ENCODE measurements at places on chromosomes 3 and 15.

GRCh38 chr15:43777267-43777914, 625 bp upstream of the ELL3 start:
- DNase-seq, result peak; percentile 87

DNA sequence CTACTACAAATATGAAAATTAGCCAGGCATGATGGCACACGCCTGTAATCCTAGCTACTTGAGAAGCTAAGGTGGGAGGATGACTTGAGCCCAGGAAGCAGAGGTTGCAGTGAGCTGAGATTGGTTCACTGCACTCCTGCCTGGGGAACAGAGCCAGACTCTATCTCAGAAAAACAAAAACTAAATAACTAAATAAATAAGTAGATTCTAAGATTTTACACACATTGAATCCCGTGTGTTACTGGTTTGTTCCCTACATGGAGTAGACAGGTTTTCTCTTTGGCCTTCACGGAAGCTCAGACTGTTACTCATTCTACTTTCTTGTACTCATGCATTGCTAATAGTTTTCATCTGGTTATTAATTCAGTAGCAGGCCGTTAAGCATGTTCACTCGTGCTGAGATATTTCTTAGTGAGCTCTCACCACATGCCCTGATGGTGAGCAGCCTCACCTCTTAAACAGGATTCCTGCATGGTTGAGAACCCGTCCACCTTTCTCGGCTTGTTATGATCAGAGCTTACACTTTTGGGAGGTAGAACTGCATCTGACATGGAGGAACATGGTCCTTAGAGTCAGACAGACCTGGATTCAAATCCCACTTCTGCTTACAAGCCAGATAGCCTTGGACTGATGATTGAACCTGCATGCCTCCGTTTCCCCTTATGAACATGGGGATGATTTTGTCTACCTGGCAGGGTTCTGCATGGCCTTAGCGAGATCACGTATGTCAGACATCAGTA, 49.1 kb downstream of the CMTM7 start:
- DNase-seq, result no peak

DNA sequence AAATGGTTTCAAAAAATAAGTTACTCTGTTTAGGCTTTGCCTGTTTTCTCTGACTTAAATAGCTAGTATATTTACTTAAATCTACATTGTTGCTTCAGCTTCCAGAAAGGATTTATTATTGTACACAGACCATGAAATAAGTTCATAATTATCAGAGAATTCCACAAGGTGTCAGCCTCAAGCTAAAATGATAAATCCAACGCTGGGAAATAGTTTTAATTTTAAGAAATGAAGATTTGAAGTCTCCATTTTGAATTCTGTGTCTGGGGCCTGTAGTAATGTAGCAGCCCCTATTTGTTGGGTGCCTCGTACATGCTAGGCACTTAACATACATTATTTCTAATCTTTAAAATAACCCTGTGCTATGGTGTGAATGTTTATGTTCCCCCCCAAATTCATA, 92.6 kb upstream of the KCNMB2 start:
- peak; percentile 39 for DNase-seq

GRCh38 chr3:143120716-143121240, 1.2 kb downstream of the CHST2 start:
- DNase-seq, result no peak

DNA sequence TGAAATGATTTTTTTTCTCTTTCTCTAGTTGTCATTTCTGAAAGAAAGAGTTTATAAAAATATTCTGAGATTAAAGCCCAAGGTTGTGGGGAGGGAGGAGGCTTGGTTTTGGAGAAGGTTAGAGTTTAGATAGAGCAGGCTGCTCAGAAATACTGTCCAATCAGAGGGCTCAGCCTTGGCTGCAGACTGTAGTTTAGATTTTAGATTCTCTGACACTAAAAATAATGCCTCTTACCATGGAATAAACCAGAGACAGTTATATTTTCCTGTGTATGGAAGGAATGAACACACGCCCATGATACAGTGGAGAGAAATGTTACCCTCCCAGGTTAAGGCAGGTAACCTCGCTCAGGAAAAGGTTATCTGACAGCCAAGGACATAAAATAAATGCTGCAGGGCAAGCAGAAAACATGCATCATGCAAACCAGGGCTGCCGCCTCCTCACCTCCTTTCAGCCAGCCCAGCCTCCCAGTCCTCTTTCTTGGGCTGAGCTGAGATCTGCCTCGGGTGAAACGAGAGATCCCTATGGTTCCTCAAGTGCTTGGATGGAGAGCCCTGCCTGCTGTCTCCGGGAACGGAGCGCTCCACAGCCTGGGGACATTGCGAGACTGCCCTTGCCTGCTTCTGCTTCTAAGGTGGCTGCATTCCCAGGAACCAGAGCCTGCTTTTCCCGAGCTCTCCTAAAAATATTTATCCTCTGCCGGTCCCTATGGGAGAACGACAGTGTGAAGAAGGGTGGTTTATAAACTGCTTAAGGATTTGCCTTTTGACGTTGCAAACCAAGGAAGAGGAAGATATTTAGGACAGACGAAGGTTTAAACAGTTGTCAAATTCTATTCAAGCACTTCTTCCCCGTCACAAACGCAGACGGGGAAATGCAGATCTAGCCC, 848 bp downstream of the NCEH1 start:
- DNase-seq, result no peak

DNA sequence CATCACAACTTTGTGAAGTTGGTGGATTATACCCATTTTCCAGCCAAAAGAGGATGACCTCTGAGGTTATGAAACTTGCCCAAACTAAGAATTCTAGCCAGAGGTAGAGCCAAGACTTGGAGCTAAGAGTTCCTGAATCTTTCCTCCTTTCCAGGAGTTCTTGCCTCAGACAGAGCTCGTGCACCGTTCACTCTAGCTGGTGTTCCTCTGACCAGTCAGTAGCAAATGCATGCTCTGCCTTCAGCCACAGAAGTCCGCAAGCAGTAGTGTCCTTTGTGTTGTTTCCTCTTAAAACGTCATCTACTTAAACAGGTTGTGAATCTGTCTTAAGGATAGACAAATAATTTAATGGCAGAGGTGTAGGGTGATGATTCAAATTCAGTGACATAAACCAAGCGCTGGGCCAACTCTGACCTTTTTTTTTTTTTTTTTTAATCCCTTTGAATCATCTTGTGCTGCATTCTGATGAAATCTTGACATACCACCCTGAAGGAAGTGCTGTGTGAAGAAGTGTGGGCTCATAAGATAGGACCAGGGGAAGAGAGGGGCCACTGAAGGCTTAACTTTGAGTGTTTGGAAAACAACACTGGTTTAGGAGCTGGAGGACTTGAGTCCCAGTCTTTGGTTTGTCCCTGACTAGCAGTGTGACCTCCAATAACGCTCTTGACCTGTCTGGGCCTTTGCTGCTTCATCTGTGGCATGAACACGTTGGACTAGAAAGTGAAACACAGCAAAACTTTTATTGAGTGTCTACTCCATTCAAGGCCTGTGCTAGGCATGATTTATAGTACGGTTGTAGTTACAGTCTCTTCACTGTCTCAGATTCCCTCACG, 53.4 kb downstream of the ITPR1 start:
- DNase-seq, result no peak

DNA sequence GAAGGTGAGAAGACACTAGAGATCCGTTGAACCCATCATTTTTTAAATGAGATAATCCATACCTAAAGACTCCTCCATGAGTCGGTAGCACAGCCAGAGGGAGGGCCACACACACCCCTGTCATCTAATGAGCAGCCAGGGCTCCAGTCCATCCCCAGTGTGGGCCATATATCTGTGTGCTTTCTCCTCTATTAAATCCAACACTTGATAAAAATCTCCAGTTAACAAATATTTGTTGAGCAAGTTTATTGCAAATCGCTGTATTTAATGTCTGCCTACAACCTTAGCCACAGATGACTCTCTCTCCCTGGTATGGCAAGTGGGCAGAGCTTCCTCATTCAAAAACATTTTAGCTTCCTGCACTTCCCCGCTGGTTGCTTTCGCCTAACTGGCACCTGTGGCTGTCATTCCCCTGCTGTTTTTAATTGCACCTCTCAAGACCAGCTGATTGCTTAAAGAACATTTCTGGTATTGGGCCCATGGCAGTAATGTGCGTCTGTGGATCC, 82.8 kb downstream of the SMAD3 start:
- DNase-seq, result no peak

DNA sequence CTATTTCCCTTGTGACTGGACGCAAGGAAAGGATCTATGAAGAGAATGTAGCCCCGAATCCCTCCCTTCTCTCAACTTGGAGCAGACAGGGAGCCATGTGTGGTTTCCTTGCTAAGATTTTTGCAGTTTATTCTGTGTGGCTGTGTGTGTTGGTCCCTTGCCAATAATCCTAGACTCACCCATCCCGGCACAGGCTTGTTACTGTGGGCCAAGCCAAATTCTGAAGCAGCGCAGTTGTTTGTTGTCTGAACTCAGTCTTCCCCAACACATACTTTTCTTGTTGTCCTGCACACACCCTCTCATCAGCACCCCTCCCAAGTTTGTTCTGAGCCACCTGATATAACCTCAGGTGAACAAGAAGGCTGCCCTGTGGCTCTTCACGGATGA, 193.3 kb upstream of the CTDSPL start:
- DNase-seq, result no peak

DNA sequence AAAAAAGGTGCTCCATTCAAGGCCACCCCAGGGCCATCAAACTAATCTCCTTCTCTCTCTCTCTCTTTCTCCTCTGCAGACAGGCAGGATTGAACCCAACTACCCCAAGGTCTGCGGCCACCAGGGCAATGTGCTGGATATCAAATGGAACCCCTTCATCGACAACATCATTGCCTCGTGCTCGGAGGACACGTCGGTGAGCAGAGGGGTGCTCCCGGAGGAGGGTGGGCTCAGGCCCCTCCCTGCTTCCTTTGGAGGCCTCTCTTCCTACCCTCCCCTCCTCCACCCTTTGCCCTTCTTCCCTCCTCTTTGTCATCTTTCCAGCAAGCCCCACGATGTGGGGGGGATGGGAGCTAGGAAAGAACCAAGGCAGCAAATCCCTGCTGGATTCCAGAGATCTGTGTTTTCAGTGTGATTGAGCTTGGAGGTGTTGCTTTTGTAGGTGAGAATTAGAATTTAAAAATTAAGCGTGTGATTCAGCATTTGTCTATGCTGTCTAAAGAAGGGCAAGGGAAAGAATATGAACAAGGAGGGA, 116.3 kb downstream of the CORO2B start:
- no peak for DNase-seq

- DNase-seq, result no peak
Observed at GRCh38 chr3:115715241-115715745, 92.0 kb downstream of the GAP43 start.

DNA sequence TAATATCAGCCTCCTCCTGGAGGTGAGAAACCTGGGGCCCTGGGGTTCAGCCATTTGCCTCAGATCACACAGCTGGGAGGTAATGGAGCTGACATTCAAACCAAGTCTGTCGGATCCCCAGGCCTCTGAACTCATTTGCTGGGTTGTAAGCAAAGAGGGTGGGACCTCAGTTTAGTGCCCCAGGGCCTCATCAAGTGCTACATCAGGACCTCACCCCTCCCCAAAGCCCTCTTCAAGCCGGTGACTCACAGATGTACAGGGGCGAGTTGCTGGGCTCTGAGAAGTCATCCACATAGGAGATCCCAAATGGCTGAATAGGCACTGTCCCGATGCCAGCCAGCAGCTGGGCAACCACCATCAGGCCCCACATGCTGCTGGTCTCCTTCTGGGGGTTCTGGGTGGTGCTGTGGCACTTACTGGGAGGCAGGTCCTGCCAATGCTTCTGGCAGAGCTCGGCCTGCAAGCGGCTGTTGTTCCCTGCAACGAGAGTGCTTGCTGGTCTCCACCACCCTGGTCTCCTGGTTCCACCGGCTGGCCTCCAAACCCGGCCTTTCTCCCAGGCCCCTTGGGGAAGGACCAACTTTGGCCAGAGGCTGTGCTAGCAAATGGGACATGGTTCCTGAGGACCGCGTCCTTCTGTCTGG, 59.2 kb upstream of the RAB6B start:
- no peak for DNase-seq

DNA sequence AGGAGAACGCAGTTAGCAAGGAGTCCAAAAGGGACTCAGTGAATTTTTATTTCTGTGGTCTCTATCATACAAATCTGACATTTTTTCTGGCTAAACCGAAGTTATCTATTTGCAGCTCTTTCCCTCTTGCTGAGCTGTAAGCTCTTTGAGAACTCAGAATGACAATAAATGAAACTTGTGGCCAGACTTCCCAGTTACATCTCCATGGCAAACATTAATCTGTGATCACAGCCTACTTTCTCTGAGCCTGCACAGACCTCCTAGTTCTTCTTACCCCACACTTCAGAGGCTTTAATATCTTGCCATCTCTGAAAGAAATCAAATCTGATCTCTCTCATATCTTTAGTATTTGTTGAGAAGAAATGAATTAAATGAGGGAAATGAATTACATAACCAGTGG, 58.0 kb downstream of the PLD1 start:
- DNase-seq, result no peak

DNA sequence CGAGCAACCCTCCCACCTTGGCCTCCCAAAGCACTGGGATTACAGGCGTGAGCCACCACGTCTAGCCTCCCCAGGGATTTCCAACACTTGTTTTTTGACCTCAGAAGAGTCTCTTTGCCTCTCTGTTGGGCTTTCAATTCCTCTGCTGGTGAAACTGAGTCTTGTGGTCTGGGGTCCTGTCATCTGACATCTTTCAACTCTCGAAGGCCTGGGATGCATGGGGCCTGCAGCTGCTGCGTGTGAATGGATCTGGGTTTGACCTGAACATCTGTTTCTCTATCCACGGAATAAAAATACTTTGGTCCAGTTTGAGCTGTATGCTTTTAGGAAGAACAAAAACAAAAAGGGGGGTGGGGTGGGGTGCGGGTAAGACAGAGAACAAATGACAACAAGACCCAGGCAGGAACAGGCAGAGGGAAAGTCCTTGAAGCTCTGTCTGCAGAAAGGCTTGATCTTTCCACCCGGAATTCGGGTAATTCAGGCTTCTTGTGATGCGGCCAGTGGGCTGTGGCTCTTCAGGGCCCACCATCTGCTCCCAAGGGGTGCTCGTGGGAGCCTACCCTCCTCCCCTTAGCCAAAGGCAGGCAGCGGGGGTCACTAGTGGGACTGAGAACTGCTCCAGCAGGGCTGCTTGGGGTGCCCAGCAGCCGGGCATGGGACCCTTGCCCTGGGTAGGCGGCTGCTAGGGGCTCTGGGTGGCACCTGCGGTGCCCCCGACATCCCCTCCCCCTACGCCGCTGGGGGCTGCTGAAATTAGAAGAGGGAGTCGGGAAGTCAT, 71.5 kb downstream of the SLC12A8 start:
- DNase-seq, result no peak

- DNase-seq, result no peak
Observed at GRCh38 chr3:159322322-159322939, 520.6 kb downstream of the MFSD1 start.

DNA sequence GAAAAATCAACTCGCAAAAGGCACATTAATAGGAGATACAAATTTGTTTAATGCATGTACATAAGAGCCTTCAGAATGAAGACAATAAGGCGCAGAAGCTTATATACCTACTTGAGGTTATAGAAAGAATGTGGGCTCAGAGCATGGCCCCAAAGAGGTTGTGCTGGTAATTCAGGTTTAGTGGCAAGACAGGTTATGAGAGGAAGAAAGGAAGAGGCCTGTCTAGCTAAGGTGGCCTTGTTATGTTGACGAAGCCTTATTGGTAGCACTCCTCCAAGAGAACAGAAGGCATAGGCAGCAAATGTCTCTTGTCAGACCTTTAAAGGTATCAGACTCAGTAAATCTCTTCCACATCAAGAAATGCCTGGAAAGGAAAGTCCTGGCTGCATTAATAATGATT, 290.8 kb downstream of the MCTP2 start:
- DNase-seq, result no peak

GRCh38 chr3:17808994-17809393, 66.6 kb upstream of the TBC1D5 start:
- DNase-seq, result no peak

- DNase-seq, result no peak
Observed at GRCh38 chr15:48759921-48760320, 50.9 kb downstream of the CEP152 start.
